ENCODE measurements at places on chromosomes 11 and 22.
A peak's percentile ranks its signal among the peaks of the same experiment; 100 is the strongest.

- DNase-seq: no peak
Measured at GRCh38 chr22:25027043-25027906, 74.8 kb downstream of the KIAA1671 start.

DNA sequence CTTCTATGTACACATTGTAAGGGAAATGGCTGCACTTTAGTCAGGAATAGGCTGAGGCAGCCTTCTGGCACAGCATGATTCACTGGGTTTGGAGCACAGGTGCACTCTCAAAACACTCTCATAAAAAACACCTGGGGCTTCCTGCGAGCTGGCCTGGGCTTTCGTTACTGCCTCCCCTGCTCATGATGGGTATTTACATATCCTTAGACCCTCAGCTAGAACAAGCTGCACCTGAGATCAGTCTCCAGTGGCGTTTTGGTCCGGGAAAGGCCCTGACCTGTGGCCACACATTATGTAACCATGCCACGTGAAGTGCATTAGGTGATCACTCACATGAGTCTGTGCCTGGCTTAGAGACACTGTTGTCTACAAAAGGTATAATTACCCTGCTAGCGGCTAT is 321.7 kb downstream of the TMEM135 start:
- DNase-seq: no peak

GRCh38 chr11:66970807-66971442 is 4.2 kb upstream of the C11orf86 start:
- peak; percentile 9 for DNase-seq

DNA sequence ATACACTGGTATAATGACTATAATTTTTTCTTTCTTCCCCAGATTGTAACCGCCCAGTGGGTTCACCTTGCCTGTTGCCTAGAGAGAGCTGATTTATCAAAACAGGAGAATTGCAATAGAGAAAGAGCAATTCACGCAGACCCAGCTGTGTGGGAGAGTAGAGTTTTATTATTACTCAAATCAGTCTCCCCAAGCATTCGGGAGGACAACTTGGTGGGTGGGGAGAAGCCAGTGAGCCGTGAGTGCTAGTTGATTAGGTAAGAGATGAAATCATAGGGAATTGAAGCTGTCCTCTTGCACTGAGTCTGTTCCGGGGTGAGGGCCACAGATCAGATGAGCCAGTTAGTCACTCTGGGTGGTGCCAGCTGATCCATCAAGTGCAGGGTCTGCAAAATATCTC is 73.2 kb downstream of the SLC35F2 start:
- peak; percentile 59 for DNase-seq

GRCh38 chr11:11665407-11665806 is 43.6 kb upstream of the GALNT18 start:
- DNase-seq: no peak

GRCh38 chr22:38083931-38084631 is at the start of gene SLC16A8:
Gene SLC16A8, minus strand, starts transcription at chr22:38084184. Its CDS starts 1,311 bp downstream, at chr22:38082873.
- no peak for DNase-seq

DNA sequence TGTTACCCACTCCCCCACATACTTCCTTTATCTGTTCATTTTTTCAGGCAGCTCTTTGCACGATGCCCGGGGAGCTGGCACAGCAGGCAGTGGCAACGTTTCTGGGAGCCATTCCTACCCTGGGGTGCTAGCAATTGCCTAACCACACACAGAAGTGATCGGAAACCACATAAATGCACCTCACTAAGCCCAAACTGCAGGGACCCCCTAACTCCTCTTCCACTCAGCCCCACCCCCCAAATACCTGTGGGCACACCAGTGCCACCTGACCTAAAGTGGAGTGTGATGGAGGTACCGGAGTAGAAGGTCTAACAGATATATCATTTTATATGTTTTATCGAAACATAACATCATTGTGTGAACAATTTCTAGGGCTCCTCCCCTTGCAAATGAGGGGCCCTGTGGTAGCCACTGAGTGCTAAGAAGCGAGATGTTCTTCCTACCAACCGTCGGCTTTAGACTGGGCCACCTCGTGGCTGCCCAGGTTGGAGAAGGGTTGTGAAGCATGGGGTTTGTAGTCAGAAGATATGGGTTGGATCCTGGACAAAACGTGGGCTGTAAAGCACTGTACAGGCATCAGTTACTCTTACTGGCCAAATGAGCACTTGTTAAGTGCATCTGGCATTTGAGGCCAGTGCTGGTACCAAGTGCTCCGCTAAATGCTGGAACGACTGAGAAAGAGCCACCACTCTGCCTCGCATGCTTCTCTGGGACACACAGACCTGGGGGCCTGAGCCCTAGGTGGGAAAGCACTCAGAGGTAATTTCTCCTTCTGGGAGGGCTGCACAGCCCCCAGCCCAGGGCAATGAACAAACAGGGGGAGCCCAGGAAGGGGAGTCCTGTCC is 2.8 kb downstream of the MRGPRD start:
- DNase-seq: no peak

GRCh38 chr11:113578033-113578380 is 102.8 kb upstream of the DRD2 start:
- no peak for DNase-seq

- peak; percentile 86 for DNase-seq
Measured at GRCh38 chr11:133945087-133945974, 11.4 kb downstream of the IGSF9B start.
